ENCODE measurements at places on chromosomes 16 and 17.

DNA sequence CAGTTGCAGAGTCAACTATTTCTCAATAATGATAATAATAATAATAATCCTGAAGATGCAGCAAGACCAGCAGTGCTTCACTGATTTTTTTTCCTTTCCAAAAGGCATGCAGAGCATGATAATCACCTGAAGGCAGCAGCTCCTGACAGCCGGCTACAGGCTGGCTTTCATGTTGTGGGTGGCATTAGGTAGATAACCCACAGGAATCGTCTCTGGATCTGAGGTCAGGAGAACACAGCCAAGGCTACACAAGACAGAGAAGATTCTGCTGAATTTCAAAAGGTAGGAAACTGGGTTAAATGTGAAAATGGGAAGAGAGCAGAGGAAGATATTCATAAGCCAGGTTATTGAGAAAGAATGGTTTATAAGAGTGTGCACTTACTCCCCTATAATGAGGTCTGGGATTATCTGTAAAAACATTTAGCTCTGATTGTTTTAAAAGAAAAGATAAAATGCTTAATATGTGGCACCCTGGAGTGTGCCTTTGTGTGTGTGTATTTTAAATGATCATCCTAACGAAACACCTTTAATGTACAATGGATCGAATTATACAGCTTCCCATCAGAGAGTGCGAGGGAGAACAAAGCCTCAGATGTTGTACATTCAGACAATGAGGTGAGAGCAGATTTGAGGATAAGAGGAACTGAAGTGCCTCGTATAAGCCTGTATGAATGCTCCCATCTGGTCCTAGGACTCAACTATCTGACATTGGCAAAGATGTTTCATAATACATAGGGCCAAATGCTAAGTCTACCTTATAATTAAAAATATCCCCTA lies 273.1 kb downstream of the PHKB start:
- no peak for DNase-seq

GRCh38 chr16:4365014-4365406 lies 6.6 kb upstream of the VASN start:
- no peak for DNase-seq

DNA sequence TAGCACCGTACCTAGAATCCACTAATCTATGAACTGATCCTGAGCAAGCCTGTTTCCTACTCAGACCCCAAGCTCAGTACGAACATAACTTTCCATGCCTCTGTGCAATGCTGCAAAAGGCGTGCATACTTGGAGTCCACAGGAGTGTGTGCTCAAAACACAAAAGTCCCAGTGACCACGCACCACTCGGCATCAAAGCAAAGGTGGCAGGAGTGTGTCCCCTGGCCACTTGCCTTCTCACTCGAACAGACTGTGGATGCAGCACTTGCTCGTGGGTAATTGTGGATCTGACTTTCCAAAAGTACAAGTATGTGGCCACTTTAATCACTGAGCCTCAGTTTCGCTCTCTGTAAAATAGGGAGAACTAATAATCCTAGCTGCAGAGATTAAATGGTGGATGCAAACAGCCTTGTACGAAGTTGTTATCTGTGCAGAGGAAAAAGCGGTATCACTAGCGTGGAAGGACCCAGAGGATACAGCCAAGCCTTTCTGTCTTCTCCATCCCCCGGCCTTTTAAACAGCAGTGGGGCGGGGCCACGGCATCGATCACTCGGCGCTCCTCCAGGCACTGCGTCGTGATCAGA lies 311 bp upstream of the KDM8 start:
- DNase-seq, result no peak

GRCh38 chr16:80739523-80739922 lies 64.9 kb downstream of the CDYL2 start:
- DNase-seq, result no peak

DNA sequence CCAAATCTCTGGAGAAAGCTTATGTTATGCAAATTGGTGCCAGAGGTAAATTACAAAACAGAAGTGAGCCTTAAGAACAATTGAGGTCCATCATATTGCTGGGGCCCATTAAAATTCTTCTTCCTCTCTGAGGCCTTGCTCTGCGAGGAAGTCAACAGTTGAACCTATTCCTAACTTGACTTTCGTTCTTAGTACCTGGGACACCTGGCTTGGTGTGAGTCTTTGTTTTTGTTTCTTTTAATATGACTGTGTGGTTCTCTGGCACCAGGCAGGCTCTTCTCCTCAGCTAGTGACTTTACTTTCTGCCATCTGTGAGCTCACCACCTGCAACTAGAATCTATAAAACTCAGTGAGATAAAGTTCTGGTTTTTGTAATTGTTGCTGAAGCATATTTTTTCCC lies 120.4 kb downstream of the CBLN1 start:
- no peak for DNase-seq

DNA sequence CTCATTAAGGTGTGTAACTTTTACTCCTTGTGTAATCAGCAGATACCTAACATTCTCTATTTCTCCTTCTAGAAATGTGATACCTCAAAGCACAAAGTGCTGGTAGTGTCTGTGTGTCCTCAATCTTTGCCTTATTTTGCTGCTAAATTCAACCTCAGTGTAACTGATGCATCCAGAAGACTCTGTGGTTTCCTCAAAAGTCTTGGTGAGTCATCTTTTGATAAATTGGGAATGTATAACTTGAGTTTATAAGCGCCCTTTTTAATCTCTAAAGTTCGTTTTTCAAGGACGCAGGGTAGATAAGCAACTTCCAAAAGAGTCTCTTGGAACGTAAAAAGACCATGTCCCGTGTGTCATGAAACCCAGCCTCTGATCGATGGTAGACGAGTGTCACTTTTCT lies 10.2 kb downstream of the NARF start:
- no peak for DNase-seq

DNA sequence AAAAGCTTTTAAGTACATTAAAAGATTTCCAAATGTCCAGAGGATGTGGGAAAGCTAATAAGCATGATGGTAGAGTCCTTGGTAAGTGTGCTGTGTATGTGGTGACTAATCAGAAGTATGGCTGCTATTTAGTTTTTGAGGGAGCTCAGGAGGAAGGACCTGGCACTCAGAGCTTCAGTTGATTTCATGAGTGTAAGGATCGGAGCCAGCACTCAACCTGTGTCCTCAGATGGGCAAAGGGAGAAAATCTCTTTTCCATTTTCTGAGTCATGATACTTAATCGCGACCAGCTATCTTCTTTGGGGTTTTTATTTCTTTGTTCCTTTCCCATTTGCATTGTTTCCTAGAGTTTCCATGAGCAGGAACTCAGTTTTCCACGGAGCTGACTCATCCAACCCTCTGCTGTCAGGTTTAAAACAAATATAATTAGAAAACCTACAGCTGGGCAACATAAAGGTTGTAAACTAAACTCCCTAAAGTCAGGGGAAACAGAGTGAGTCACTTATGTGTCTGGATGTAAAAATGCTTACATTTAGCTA lies 125.4 kb downstream of the MAP2K6 start:
- peak; percentile 61 for DNase-seq

DNA sequence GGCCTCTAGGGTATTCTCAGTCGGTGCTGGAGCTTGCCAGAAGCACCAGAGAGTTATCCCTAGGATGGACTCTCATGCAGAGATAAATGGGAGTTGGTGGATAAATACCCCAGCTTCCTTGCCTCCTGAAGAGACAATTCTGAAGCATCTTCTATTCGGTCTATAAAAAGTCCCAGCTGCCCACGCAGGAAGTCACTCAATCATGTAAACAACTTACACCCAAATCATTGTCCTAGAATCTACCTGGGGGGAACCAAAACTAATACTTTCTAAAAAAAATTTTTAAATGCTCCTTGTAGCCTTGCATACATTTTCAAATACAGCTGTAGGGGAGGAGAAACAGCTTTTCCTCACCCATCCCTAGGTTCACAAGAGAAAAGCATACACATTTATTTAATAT lies 66.6 kb upstream of the ELAC2 start:
- DNase-seq, result no peak

GRCh38 chr17:16676676-16677268 lies 13.3 kb upstream of the CCDC144A start:
- no peak for DNase-seq

All from EH (cell line).